Fibroblast of the conjunctiva (primary cell): ENCODE measurements at places on chromosomes 11 and 22.

- DNase-seq: peak; percentile 32
Measured at GRCh38 chr11:74257959-74258553, 53.4 kb downstream of the P4HA3 start.

DNA sequence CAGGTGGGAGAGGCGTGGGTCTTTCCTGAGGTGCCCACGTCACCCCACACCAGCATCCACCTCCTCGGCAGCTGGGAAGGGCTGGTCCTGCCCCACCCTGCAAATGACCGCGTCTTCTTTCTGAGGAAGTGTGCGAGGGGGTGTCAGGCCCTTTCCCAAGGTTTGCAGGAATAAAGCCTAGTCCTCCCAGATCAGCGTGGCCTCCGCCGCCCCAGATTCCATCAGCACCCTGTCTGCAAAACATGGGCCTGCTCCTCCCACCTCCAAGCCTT lies 14.4 kb upstream of the SLC39A13 start:
- DNase-seq: no peak

DNA sequence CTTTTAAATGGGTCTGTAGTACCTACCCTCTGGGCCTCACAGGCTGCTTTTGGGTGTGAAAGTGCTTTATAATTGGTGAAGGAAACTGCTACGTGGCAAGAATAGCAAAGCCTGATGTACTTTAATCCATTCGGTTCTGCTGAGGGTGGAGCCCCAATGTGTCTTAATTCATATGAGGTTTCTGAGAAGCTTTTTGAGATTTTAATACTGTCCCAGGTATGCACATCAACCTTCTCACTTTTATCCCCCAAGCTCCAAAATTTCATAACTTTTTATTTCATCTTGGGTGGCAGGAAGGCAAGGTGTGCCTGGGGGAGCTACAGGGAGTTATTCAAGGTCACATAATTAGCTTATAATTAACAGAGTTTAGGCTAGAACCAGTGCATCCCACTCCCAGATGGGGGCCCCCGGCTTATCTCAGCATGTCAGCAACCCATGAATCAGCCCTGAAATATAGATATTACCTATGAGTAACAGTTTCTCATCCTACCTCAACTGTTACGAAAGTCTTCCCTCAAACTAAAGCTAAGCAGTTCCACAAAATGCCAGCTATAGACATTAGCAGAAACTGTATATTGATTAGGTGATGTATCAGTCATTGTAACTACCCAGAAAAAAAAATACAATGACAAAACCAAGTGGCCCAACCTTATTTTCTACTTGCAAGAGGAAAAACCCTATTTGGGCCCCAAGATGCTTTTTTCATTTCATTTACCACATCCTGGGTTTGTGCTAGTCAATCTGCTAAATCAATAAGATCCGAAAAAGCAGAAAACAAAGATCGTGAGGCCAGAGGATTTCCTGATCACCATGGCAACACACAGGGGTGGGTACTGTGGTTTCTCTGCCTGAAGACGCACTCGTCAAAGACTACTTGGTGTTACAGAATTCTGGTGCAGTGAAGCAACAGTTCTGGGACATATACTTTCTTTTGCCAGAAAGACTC lies 26.7 kb downstream of the CD44 start:
- peak; percentile 73 for DNase-seq

DNA sequence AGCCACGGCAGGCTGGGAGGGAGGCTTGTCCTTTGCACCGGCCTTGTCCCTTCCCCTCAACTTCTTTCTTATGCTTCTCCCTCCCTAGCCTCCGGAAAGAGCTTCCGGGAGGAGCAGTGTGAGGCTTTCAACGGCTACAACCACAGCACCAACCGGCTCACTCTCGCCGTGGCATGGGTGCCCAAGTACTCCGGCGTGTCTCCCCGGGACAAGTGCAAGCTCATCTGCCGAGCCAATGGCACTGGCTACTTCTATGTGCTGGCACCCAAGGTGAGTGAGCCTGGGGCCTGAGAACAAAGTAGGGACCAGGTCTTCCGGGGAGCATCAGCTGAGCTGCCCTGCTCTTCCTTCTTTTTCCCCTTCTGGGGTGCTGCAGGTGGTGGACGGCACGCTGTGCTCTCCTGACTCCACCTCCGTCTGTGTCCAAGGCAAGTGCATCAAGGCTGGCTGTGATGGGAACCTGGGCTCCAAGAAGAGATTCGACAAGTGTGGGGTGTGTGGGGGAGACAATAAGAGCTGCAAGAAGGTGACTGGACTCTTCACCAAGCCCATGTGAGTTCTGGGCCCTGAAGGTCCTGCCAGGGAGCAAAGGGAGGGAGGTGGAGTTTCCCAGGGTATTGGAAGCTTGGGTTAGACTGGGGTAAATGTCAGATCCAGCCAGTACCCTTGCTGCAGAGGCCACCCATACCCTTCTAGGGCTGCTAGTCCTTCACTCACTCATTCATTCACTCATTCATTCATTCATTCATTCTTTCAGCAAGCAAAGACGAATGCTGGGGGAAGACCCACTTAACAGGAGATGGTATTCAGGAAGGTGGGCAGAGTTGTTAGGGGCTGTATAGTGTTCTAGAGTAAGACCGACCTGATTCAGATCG lies 22.6 kb downstream of the ADAMTS15 start:
- no peak for DNase-seq

DNA sequence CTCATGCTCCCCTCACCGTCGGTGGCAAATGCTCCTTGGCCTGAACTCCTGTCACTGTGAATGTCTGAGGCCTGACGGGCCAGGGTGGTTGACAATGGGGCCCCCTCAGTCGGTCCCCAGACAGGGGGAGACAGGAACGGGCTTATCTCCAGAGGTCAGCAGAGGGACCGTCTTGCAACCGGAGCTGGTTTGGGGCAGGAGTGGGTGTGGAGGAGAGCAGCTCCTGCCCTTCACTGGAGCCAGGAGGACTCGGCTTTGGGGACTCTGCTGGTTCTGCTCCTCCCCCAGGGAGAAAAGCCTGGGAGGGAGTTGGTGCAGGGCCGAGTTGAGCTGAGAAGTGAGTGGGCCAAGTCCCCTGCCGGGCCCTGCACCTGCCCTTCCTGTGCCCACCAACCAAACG lies 354.4 kb downstream of the BRD1 start:
- DNase-seq: no peak

DNA sequence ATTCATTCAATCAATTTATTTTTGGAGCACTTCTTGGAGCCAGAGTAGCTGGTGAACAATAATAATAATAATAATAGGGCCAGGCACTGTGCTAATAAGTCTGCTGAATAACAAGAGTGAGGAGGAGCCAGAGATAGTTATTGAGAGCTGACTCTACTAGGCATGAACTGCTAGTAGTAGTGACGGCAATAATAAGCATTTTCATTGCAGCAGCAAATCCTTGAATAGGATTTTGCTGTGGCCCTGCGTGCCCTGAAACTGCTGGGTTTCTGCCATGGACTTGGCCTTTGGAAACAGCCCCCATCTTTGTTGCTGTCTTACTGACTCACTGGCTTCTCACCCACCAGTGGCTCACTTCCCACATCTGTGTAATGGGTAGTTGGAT lies 545.9 kb downstream of the MIAT start:
- no peak for DNase-seq

- no peak for DNase-seq
Measured at GRCh38 chr22:28896611-28897010, 13.2 kb downstream of the ZNRF3 start.

GRCh38 chr22:19174106-19175025 lies 4.2 kb downstream of the SLC25A1 start:
- DNase-seq: peak; percentile 66

GRCh38 chr22:49551897-49552614 lies 275.6 kb downstream of the BRD1 start:
- DNase-seq: no peak

DNA sequence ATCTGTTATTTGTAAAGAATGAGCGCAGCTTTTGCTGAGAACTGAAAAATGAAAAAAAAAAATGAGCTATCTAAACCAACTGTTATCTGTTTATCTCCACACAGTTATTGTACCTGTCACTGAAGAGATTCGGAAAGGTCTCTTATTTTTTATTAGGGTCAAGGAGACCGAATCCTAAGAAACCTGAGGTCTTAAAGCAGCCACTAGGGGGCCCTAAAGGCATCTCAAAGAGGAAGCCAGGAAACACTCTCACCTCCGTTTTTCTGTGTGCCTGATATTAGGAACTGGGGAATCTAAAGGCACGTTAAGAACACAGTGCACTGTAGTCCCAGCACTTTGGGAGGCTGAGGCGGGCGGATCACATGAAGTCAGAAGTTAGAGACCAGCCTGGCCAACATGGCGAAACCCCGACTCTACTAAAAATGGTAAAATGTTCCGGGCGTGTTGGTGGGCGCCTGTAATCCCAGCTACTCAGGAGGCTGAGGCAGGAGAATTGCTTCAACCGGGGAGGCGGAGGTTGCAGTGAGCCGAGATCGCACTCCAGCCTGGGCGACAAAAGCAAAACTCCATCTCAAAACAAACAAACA lies 3.5 kb upstream of the LARGE1 start:
- DNase-seq: peak; percentile 45

DNA sequence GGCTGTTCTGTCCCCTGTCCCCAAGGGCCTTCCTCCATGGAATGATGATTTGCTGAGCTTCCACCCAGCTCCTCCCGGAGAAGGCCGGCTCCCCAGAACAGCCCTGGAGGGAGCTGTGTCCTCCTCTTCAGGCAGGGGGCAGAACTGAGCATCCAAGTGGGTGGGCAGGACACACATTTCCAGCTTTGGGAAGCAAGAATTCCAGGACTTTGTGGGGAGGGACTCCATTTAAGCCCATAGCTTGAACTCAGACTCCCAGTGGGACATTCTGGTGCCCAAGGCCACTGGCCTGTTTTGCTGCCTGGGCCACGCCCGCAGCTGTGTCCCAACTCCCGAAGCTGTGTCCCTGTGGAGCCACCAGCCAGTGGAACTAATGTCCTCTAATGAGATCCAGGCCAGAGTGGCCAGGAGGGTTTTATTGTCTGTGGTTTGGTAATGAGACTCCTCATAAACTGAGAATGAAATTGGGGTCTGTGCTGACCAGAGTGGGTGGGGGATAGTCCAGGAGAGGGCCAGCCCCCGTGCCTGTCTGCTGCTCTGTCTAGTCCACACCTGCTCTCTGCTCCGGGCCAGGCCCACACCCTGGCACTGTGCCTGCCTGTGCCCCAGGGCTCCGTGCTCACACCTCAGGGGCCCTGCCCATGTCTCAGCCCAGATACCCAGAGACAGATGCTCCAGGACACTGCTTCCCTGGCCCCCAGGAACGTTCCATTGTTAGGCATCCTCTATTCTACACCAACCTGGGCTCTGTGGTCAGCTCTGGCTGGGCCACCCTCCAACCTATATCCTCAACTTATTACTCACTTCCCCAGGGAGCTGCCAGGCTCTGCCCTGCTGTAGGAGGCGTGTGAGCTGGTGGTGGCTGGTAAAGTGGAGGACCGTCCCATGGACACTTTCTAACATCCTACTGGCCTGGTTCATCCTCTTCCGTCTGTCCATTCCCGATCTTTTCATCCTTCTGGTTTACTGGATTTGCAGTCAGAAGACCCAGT lies 7.6 kb downstream of the NECTIN1 start:
- DNase-seq: no peak

DNA sequence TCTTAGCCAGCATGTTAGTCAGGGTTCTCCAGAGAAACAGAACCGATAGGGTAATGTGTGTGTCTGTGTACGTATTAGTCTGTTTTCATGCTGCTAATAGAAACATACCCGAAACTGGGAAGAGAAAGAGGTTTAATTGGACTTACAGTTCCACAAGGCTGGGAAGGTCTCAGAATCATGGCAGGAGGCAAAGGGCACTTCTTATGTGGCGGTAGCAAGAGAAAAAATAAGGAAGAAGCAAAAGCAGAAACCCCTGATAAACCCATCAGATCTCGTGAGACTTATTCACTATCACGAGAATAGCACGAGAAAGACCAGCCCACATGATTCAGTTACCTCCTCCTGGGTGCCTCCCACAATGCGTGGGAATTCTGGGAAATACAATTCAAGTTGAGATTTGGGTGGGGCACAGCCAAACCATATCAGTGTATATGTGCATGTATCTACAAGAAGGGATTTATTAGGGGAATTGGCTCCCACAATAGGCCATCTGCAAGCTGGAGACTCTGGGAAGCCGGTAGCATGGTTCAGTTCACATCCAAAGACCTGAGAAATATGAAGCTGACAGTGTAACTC lies 173.7 kb upstream of the NECTIN1 start:
- no peak for DNase-seq

- no peak for DNase-seq
Measured at GRCh38 chr22:46112405-46112804, 37.9 kb upstream of the PPARA start.

GRCh38 chr11:75342966-75343870 lies 8.2 kb downstream of the ARRB1 start:
- no peak for DNase-seq

DNA sequence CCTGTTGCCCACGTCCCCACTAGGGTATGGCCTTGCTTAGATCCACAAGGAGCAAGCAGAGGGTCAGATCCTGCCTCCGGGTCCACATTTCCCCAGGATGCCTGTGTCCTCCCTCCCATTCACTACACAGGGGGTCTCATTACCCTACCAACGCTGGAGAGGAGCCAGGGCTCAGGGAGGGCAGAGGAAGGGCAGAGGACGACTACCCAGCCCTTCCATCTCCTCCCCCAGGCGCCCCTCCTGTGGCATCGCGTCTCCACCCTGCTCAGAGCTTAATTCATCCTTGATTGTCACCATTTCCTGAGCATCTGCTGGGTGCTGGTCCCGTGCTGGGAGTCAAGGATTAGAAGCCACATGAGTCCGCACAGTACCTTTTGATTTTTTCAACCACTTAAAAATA lies 5.0 kb downstream of the NFAM1 start:
- no peak for DNase-seq

- DNase-seq: peak; percentile 3
Measured at GRCh38 chr11:26134481-26135355, 197.2 kb upstream of the ANO3 start.

- no peak for DNase-seq
Measured at GRCh38 chr11:2319791-2320472, 18.1 kb downstream of the TSPAN32 start.

GRCh38 chr11:59898650-59899049 lies 20.1 kb downstream of the OOSP3 start:
- no peak for DNase-seq

- no peak for DNase-seq
Measured at GRCh38 chr22:20043997-20044342, 23.1 kb downstream of the TANGO2 start.

DNA sequence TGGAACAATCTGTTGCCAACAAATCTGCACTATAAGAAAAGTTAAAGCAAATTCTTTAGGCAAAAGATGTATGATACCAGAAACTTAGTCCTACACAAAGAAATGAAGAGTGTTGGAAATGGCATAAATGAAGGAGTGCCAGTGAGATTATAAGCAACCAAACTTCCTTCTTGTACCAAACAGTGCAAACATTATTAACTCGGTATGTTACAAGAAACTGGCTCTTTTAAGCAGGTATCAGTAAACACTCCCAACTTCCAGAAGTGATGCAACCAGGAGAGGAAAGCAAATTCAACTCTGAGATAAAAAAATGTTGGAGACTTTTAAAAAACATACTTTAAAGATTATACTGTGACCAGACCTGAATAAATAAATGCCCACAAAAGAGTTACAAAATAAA lies 28.5 kb downstream of the COPB1 start:
- DNase-seq: no peak

- DNase-seq: no peak
Measured at GRCh38 chr11:96779030-96779429, 389.2 kb downstream of the JRKL start.
